ENCODE measurements at places on chromosomes 4 and X.

DNA sequence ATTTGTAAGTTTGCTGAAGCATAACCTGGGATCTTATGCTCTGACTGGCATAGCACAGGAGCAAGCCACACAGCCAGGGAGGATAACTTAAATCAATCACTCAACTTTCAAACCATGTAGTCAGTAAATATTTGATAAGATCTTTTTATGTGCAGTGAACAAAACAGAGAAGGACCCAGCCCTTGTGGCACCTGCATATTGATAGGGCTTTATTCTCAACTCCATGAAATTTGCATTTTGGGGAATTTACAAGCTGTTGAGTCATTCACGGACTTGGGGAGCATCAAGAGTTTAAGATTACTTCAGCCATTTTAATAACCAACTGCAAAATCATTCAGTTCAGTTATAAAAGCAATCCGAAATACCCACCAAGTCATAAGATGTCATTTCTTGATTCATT is 122.6 kb downstream of the COMMD8 start:
- DNase-seq, result no peak

GRCh38 chr4:8524595-8525382 is 55.4 kb upstream of the GPR78 start:
- no peak for DNase-seq

DNA sequence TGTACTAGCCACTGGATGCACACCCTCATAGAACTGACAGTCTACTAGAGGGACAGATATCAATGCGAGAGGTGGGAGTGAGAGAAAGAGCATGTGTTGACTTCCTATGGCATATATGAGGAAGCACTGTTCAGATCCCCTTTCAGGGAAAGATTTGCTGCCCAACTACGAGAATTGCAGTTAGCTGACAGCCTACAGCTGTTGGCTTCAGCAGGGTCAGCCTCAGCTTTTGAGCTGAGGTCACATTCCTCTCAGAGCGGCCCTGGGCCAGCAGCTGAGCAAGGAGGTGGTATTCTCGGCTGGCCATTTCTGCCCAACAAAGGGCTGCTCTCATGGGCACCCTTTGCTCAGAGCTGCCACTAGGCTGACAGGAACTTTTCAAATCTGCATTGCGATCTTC is 580.2 kb downstream of the MID1IP1 start:
- no peak for DNase-seq

GRCh38 chr4:1976416-1977352 is 32.1 kb downstream of the NELFA start:
- DNase-seq, result no peak

DNA sequence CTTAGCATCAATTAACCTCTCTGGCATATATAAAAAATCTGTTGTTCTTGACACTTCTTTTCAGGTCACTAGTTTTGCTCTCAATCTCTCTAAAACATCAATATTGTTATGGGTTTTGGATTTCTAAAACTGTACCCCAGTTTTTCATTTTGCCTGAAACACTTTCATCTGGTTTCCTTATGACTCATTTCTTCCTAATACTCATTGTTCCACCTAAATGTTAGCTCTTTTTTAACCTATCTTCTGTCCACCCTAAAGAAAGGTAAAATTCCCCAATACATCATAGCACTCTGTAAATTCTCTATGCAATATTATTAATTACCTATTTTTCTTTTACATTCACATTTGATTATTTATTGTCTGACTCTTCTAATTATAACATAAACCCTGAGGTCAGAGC is 575.5 kb upstream of the NDST4 start:
- DNase-seq, result no peak

DNA sequence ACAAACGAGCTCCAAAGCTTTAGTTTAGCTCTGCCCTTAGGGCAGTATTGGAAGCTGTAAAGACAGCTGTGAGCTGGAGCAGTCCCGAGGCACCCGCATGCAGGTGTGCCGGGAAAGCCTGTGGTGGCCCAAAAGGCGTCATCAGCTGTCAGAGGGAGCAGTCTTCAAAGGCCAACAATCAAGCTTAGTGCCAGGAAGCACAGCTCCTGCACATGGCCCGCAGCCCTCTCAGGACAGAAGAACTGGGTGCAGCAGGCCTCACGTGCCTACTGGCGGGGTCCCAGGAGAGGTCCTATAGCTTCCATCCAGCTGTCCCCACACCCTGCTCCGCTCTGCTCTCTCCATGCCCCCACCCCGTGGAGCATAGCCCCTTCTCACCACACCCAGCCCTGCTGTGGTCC is 92.2 kb upstream of the TRIM2 start:
- no peak for DNase-seq

DNA sequence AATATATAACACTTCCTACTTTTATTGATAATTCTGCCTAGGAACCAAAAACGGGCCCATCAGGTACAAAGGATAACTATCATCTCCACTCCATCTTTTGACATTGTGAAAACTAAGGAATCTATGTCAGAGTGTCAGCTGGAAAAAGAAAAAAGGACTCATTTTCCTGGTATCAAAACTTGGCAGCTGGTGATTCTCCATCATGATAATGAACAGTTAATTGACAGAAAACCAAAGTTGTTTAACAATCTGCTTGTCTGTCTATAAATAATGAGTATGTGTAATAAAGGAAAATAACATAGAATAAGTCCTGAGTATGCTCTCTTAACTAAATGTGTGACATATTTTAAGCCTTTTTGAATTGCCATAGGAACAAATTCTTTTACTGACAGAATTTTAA is 31.4 kb downstream of the CXorf58 start:
- DNase-seq, result no peak

GRCh38 chr4:47837908-47838294 is at the start of gene CORIN:
CORIN (minus strand) TSS chr4:47838067; CDS start chr4:47837949, 118 bp downstream.
- DNase-seq, result no peak

DNA sequence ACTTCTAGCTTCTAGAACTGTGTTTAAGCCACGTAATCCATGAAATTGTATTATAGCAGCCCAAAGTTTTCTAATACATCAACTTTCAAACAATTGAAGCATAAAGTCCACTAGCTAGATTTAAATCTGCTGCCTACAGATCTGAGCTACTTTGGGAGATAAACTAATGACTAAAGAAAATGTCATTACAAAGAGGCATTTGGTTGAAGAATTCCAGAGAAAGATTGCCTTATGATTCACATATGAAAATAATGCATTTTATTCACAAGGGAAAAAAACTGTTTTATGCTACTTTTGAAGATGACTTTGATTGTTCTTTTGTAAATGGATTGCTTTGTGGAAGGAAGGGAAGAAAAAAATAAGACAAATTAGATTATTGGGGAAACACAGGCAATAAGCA is 124.1 kb upstream of the SLIT2 start:
- no peak for DNase-seq

DNA sequence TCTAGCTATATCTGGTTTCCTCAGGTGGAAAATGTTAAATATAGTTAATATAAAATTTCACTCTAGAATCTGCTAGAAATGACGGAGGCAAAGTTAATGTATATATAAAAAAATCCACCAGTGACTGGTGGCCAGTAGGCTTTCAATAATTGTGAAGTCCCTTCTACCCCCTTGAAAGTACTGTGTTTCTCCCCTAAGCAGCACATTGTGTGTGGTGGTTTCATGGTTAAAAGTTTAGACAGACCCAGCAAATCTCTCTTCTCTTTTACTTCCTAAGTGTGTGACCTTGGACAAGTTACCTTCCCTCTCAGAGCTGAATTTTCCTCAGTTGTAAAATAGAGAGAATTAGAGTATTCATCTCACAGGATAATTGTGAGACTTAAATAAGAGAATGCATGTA is 600 bp upstream of the HEPH start:
- DNase-seq, result no peak

DNA sequence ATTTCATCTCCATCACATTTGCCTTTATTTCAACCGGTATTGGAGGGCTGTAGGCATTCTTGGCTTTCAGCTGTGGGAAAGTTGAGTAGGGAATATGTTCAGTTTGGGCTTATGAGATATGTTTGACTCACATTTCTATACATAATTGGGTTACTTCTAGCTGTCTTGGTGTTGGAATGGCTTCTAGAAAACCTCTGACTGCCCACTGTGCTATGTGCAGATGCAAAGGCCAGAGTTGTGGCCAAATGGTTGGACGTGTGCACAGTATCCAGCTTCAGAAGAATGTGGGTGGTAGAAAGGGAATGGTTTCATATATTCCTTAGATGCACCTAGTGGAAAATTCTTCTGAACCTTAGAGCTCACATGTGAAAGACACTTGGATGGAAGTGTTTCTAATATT is 92.6 kb upstream of the H2AZ1 start:
- DNase-seq, result no peak

- DNase-seq, result no peak
Observed at GRCh38 chrX:40164751-40165150, 67.0 kb upstream of the BCOR start.

DNA sequence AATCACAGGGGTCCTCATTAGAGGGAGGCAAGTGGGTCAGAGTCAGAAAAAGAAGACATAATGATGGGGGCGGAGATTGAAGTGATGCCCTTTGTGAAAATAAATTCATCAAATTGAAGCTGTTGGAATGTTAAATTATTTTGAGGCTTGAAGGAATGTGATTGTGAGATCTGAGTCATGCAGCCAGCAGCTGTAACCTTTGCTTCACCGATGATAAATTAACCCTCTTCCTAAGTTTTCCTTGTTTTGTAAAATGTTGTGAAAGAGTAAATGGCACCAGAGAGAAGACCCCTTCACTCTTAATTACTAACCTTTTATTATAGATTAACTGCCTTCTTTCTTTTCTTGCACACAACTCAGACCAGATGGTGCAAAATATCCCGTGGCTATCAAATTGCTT is 47.7 kb upstream of the FAM9A start:
- DNase-seq, result no peak

- DNase-seq, result no peak
Observed at GRCh38 chr4:5979981-5980380, 38.2 kb downstream of the C4orf50 start.

GRCh38 chrX:109475174-109475891 is 6.6 kb downstream of the GUCY2F start:
- DNase-seq, result no peak

GRCh38 chr4:40622913-40623312 is 6.8 kb downstream of the RBM47 start:
- no peak for DNase-seq

DNA sequence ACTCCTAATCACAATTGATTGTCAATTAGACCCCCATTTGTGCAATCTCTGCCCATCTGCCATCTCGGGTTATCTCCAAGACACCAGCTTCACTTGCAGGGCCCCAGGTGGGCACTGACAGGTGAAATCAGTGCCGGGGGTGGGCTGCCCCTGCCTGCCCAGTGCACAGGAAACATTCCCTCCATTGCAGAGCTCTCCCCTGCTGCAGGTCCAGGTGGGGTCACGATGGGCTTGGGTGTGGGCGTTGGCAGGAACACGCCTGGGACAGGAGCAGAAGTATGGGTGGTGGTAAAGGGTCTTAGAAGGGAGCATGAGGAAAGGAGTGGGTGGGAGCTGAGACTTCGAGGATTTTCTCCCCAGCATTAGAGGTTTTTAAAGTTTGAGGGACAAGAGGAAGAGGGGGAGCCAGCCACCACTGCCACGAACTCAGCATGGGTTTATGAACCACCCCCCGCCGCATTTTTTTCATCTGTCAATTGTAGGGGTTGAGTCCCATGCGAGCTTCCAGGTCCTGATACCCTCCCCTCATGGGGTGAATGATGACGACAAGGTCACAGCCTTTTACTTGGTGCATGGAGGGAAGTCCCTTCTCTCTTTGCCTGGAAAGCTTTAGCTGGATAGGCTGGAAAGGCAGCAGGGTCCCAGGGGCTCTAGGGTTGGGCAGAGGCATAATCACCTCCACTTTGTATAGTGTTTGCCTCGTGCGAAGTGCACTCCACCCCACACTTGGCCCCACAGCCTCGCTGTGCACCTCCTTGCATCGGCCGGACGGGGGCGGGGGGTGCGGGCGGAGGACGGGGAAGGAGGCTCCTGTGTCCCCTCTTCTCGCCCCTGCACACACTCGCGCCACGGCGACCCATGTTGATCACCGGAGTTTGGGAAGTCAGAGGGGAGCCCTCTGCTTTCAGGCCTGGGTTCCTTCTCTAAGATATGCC is 3.5 kb upstream of the NKX1-1 start:
- no peak for DNase-seq

GRCh38 chr4:128986019-128986418 is 107.3 kb downstream of the SCLT1 start:
- DNase-seq, result no peak

GRCh38 chr4:33649471-33649870 is 2594.8 kb downstream of the ARAP2 start:
- DNase-seq, result no peak

GRCh38 chr4:47145630-47146029 is 114.3 kb downstream of the GABRB1 start:
- no peak for DNase-seq

- peak; percentile 48 for DNase-seq
Observed at GRCh38 chrX:103533511-103534216, 14.4 kb upstream of the RAB40A start.

DNA sequence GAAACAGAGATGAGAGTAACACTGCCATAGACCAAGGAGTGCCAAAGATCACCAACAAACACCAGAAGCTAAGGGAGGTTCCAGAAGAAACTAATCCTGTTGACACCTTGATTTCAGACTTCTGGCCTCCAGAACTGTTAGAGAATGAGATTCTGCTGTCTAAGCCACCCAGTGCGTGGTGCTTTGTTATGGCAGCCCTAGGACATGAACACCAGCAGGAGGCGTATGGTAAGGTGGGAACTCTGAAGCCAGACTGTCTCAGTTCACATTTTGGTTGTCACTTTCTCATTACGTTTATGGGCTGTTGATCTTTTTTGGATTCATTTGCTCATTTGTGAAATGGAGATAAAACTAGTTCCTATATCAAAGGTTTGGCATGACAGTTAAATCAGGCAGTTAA is 142.9 kb downstream of the DCHS2 start:
- no peak for DNase-seq

DNA sequence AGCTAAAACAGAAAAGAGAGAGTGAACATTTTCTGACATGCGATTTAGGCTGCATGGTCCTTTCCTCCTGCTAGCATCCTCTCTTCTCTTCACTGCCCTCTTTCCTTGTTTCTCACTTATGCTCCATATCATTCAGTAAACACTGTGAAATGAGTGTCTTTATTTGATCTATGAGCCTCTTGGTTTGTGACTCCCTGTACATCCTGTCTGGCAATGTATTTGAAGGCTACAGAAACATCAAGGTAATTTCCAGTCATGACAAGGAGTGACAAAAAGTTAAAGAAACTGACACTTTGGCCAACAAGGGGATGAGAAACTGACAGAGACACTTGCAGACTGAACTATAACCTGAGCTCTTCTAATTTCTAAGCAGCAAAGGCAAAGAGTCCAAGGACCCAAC is 8.7 kb downstream of the FTHL17 start:
- DNase-seq, result no peak

DNA sequence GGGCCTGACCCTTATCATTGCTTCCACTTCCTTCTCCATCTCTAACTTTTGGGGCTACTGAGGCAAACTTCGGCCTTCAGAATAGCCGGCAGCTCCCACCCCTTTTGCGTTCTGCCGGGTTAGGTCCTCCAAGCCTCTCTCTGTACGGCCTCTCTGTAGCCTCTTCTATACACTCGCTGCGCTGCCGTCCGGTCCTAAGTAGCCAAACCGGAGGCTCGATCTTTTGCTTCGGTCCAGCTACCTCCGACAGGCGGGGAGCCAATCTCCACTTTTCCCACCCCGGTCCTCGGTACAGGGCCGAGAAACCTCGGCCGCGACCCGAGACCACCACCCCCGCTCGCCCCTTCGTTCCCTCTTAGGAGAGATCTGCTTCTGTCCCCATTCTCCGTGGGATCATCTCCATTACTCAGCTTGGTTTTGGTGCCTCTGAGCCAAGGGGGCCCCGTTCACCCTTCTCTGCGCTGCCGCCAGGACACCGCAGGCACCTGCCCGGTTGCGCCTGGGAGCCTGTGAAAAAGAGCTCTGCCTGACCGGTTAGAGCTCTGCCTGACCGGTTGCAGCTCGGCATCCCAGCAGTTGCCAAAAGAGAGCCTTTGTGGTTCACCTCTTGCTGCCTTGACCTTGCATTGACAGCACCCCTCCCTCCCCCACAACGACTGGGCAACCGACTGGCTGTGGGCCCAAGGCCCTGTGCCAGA is 1.0 kb upstream of the HTR2C start:
- no peak for DNase-seq

Data from stimulated activated CD8-positive, alpha-beta memory T cell treated with anti-CD3 and anti-CD28 coated beads, Interleukin-2, amount 100 ng/mL, for 48 hours (primary cell).